ENCODE measurements at places on chromosomes 3 and 15.

DNA sequence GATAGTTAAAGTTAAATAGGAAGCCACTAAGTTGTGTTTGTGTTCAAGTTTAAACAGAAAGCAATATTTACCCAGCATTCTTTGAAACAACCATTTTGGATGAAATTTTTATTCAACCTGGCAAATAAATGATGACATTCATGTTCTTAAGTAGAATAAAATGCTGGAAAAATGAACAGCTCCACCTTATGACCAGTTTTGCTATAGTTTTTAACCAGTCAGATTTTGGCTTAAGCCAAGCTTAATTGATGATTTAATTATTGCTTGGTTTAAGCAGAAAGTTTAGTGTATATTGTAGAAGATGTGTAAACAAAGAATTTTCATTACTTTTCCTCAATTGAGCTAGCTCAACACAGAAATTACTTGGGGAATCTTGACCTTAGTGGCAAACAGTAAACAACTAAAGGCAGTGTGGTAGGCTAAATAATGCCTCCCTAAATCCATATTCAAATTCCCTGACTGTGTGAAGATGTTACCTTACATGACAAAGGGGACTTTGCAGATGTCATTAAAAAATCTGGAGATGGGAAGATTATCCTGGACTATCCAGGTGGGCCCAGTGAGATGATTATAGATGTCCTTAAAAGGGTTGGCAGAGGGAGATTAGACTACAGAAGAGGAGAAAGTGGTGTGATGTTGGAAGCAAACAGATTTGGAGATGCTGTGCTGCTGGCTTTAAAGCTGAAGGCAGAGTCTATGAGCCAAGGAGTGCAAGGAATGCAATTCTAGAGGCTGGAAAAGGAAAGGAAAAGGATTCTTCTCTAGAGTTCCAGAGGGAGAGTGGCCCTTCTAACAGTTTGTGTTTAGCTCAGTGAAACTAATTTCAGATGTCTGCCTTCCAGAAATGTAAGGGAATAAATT is 448.6 kb upstream of the GOLIM4 start:
- no peak for DNase-seq

DNA sequence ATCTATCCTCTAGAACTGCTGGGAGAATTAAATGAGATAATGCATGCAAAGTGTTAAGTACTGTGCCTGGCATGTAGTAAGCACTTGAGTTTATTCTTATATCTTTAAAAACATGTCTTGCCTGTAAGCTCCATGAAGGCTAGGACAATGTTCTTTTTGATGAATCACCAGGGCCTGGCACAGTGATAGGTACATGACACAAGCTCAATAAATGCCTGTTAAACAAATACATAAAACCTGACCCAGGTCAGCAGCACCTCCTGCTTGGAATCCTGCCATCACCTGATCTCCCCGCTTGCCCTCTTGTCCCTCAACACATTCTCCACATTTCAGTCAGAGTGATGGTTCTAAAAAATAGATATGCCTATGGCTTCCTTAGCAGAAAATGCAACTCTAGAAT is 186.8 kb downstream of the CHST2 start:
- no peak for DNase-seq

DNA sequence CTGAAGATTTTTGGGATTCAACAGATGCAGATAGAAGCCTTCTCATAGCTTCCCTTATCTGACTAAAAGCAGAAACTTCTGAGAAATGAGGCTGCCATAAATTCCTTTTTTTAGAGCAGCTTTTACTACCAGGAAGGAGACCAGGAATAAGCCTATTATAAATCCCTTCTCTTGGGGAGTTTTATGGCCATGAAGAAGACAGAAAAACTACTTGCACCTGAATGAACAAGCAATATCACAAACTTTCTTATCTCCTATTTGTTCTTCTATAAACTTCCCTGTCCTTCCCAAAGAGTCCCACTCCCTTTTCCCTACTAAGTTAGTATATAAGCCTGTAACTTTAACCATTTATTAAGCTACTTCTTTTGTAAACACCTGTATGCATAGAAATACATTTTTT is 603.1 kb downstream of the NSUN3 start:
- no peak for DNase-seq

DNA sequence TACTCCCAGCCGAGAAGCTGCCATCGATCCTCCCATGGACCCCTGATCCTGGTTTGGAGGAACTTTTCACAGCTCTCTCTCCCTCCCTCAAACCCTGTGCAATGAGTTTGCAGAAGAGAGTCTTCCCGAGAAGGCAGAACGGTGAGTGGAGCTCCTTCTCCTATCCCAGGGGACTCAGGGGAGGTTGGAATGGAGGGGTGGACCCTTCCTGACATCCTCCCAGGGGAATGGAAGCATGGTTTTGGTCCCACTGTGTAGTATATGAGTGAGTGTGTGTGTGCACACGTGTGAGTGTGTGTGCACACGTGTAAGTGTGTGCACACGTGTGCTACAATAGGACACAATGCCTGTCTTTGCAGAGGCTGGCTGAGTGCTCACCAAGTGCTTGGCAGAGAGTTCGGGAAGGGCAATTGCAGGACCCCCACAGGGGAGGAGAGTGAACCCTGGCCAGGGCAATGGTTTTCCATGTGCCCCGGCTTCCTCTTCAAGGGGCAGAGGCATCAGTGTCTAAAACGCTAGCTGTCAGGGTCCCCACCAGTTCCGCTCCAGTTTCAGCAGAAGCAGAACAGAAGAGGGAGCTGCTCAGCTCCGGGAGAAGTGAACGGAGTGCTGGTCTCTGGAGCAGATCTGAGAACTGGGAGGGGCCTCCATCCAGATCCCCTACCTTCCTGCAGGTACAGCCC is 13.8 kb upstream of the IL16 start:
- DNase-seq, result no peak
